NCI-H2029 (cell line): ENCODE measurements at places on chromosomes 7 and 10.
A peak's percentile ranks its signal among the peaks of the same experiment; 100 is the strongest.

DNA sequence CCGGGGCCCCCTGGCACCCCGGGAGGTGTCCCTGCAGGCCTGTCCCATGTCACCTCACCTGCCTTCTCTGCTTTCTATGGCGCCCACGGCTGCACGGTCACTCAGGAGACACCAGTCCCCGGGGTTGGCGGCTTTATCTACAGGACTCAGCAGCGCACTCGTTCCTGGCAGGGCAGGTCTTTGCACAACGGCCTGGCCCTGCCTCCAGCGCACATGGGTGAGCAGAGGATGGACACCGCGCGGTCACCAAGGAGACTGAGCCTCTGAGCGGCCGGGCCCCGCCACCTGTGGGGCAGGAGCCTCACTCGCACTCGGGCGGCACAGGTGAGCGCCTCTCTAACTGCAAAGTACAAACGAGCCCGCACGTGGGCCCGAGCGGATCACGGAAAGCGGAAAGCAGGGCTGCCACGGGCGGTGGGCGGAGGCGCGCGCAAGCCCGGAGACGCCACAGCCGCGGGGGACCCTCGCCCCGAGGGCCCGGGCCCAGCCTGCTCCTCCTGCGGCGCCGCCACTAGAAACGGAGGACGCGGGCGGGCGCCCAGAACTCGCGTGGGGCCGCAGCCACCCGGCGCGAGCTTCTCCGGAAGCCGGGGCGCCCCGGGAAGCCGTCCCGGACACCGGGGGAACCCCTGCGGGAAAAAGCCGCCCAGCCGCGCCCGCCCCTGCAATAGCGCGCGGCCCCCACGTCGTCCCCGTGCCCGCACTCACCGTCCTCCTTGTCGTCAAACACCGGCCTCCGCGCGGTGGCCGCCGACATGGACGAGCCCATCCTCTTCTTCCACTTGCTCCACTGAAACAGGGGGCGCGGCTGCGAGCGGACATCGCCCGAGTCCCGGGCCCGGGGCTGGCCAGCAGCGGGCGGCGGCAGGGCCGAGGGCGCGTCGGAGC, 642 bp downstream of the STK32C start:
- DNase-seq = peak; percentile 45

- no peak for DNase-seq
Measured at GRCh38 chr10:13660551-13660920, 73.8 kb downstream of the PRPF18 start.

DNA sequence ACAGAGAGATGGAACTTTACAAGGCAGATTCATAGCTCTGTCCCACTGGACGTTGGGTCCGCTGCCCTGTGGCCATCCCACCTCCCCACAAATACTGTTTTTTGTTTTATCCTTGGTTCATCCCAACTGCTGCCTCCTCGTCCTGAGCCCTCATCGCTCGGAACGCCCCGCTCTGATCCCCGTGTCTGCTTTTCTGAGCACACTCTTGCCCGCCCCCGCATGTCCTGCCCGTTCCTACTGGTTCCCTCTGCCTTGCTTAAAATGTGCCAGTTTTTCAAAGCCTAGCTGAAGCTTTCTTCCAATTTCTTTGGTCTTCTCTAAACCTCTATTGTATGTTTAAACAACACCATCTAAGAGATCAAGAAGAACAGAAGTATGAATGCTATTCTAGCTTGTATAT, 19.4 kb downstream of the RNF32 start:
- no peak for DNase-seq

- no peak for DNase-seq
Measured at GRCh38 chr7:3895341-3896116, 594.5 kb downstream of the SDK1 start.

DNA sequence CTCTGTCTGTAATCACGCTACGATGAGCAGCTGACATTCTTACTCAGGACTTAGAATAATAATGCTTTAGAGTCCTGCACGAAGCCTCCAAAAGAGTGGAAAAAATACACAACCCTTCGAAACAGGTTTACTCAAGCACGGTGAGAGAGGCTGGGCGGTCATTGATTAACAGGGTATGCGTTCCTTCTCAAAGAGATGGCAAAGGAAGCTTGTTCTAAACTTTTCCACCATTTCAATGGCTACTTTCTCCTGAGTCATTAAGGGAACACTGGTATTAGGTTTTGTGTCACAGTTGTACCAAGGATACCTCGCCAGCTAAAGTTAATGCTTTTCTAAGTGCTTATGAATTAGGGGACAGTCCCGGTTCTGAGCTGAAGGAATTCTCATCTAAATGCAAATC, 141.9 kb upstream of the RHEB start:
- DNase-seq = no peak

GRCh38 chr10:35635576-35635975, 6.5 kb downstream of the FZD8 start:
- peak; percentile 39 for DNase-seq

DNA sequence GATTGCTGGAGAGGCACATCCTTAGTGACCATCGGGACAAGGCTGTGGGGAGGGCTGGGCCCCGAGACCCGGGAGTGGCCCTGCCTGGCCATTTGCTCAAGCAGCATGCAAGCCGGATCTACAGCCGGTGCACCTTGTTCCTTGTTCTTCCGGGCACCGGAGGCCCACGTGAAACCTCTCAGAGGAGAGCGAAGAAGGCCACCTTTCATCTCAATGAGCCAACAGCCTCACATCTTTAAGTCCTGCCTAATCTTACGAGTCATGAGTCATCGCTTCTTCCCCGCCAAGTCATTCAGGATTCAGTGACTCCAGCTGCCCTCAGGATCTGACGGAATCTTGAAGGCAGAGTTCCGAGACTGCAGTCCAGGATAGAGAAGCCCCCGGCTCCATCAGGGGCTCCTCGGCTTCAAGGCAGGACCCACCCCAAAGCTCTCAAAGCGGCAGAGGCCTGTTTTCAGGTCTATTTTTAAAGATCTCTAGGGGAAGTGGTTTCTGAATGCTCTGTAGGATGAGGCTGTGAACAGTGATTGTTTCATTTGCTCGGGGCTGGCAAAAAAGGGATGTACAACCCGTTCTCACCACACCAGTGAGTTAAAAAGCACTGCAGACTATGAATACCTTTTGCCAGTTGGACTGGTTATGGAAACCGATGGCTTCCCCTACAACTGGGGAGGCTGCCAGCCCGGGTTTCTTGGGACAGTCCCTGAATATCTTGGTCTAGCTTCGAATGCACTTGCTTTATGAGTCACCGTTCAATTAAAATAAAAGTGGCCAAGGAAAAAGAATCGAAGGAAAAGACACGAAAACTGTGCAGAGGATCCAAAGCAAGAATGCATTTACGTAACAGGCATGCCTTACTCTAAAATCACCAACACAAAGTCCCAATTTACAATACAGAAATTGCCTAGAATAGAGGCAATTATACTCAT, 57.2 kb upstream of the ECHDC3 start:
- no peak for DNase-seq

- no peak for DNase-seq
Measured at GRCh38 chr10:22550732-22551131, 163.6 kb downstream of the PIP4K2A start.

DNA sequence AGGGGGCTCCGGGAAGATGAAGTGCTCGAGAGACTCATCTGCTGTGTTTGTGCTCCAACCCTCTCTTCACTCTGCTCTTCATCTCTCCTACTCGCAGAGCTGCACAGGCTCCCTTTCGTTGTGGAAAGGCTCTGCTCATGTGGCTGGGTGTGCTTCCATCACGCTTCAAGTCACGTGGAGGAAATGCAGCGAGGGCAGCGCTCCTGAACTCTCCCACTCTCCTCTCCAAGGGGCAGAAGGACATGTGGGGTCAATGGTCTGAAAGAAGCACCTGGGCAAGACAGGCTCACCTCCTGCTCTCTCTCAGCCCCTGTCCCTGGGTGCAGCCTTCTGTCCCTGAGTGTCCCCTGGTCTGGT, 72.6 kb downstream of the USP6NL start:
- DNase-seq = no peak

GRCh38 chr10:33716501-33717267, 382.2 kb upstream of the NRP1 start:
- DNase-seq = no peak

GRCh38 chr10:49803988-49804387, 41.9 kb upstream of the OGDHL start:
- DNase-seq = no peak

DNA sequence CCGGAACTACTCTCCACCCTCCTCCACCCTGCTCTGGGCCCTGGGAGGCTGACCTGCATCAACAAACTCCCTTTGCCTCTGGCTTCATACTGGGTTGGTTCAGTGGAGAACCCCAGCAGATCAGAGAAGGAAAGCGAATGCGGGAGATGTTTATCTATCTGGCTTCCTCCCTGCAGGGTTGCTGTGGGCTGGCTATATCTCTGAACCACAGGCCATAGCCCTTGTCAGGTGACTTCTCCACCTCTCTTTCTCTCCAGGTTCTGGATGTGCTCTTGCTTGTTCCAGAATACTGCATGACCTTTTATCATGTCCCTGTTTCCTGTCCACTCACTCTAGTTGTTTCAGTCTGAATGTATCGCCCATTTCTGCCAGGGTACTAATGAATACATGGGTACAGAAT, 51.7 kb upstream of the IFRD1 start:
- no peak for DNase-seq

DNA sequence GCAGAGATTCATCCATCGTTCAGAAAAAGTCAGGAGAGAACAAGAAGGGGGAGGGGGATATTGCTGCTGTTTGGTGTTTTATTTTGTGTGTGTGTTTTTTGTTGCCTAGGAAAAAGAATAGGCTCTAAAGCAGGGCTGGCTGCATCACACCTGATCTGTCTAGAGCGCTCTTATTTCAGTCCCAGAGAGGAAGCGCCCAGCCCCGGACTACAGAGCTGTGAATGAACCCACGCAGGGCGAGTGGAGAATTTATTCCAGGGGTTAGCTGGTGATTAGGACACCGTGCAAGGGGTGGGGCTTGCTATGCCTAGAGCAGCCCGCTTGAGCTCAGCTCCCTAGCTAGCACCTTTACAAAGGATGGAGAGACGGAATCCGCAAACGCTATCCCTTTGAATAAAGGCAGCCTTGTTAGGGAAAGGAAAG, 621 bp upstream of the FAM13C start:
- no peak for DNase-seq

DNA sequence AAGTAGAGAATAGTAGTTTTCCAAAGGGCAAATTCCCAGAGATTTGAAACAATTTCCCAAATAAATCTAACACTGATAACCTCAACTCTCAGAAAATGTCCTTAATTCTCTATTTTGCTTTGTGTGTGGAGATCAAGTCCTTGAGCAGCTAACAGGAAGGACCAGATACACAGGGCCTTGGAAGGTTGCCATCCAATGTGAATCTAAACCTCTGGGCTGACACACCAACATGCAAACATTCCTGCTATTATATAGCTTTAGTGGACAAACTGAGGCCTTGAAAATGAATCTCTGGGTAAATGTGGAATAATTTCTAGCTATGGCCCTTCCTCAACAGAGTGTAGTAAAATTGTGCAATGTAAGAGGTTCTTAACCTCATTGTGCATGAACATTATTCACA, 44.1 kb upstream of the PARD3 start:
- DNase-seq = peak; percentile 42

- DNase-seq = no peak
Measured at GRCh38 chr7:66443946-66444345, 184.7 kb upstream of the KCTD7 start.

DNA sequence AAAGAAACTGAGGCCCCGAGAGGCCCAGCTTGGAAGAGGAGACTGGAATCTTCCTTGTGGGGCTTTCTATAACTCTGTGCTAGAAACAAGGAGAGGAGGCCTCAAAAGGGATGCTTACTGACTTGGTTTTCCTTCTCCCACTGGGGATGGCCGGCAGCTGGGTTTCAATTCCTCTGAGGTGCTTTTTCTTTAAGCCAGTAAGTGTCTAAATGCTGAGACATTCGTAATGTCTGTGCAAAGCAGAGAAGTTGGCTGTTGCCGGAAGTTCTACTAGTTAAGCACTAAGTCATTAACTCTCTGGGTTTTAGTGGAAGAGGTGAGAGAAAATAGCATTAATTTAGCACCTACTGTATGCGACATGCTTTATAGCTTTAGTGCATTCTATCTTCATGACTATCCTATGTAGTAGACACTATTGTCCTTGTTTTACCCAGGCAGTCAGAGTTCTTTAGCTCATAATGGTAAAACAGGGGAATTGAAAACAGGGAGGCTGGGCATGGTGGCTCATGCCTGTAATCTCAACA, 135.2 kb downstream of the RGS10 start:
- DNase-seq = no peak

- no peak for DNase-seq
Measured at GRCh38 chr10:17951868-17952371, at the start of gene SLC39A12. SLC39A12 (plus strand) TSS chr10:17951918; CDS start chr10:17953277, 1,359 bp downstream.

- DNase-seq = no peak
Measured at GRCh38 chr7:47326808-47327207, 255.1 kb downstream of the TNS3 start.

DNA sequence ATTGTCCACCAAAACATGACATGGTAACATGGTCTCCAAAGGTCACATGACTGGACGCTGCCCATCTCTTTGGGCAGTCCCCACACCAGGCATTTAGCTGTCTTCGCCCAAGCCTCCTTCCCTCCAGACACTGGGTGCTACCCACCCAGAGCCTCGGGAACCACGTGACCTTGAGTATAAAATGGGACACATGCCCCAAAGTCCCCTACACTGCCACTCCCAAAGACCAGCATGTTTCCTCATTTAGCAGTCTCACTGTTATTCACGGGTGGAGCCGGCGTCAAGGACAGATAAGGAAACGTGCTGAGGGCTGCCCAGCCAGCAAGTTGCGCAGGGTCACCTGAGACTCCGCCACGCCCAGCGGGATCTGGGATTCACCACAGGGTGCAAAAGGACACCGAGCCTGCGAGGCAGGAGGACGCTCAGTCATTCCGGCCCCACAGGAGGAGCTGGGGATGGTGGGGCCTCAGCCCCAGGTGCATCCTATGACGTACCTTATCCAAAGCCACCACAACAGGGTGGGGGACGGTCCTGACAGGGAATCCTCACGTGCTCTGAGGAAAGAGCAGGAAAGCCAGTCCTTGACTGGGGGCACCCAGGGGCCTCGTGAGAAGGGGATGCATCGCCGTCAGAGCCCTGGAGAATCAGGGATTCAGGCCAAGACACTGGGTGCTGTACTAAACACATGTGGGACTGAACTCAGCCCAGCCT, 226.9 kb downstream of the TNS3 start:
- DNase-seq = no peak
